ENCODE measurements at places on chromosomes 4 and X. TPM values are rescaled to one million over a fixed set of nuclear protein-coding genes. Genes with fewer than 3 reads are reported as not detected.

The YY2 gene
- total RNA-seq = 1.0 TPM

The TMPRSS11A gene
- not detected for total RNA-seq

The WNK3 gene
- total RNA-seq = 0.51 TPM

The HPRT1 gene
- total RNA-seq = 23.0 TPM

The TMEM35A gene
- 11.6 TPM for total RNA-seq

The SPANXN3 gene
- total RNA-seq = not detected

The RAB39B gene
- 3.0 TPM for total RNA-seq

The MAGED4B gene
- 22.1 TPM for total RNA-seq

The PRR32 gene
- not detected for total RNA-seq

The MAGEC1 gene
- not detected for total RNA-seq

The AMTN gene
- not detected for total RNA-seq

The F8A2 gene
- total RNA-seq = not detected

The ADH1C gene
- total RNA-seq = 0.83 TPM

The MTMR8 gene
- 1.0 TPM for total RNA-seq

The EVC gene
- 39.0 TPM for total RNA-seq

The RBM3 gene
- total RNA-seq = 52.7 TPM

The GAGE12H gene
- total RNA-seq = not detected

The UGT2A1 gene
- total RNA-seq = not detected

The IQCM gene
- total RNA-seq = under 0.01 TPM

The CYTL1 gene
- 0.17 TPM for total RNA-seq

The KLF8 gene
- total RNA-seq = 1.0 TPM

The PAGE4 gene
- total RNA-seq = not detected

The DCAF4L1 gene
- total RNA-seq = 0.17 TPM

The FAM114A1 gene
- total RNA-seq = 270 TPM

The CXCL8 gene
- 1.3 TPM for total RNA-seq

The GALNT7 gene
- 45.4 TPM for total RNA-seq
